ENCODE measurements at places on chromosomes 4 and X.

- DNase-seq: no peak
Measured at GRCh38 chr4:88481537-88481936, 24.6 kb downstream of the HERC5 start.

GRCh38 chr4:84672177-84672576, 89.2 kb downstream of the CDS1 start:
- DNase-seq: no peak

DNA sequence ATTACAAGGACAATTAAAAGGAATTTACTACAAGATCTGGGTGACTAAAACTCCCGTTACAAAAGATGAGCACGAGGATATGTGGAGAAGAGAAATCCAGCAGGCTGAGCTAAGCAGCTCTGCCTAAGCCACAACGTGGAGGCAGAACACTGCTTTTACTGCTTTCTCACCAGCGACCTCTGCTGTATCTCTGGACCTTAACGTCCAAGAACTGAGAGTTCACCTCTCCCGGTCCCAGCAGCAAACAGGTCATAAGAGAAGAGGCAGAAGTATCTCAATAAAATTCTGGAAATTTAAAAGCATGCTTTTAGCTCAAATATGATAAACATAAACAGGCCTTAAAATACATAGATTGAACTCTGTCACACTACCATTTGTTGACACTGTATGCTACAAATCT, 81.0 kb downstream of the ADGRA3 start:
- peak; percentile 36 for DNase-seq

DNA sequence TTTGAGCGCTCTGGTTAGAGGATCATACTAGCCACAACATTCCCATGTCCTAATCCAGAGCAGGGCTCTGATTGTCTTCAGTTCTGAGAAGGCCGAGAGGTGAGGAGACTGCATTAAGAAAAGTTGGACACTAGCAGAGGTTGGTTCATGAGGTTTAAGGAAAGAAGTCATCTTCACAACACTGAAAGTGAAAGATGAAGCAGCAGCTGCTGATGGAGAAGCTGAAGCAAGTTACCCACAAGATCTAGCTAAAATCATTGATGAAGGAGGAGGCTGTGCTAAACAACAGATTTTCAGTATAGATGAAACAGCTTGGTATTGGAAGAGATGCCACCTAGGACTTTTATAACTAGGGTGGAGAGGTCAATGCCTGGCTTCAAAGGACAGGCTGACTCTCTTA, 36.8 kb downstream of the RAP1GDS1 start:
- no peak for DNase-seq

GRCh38 chr4:55184600-55185523, 59.5 kb upstream of the KDR start:
- DNase-seq: peak; percentile 73

DNA sequence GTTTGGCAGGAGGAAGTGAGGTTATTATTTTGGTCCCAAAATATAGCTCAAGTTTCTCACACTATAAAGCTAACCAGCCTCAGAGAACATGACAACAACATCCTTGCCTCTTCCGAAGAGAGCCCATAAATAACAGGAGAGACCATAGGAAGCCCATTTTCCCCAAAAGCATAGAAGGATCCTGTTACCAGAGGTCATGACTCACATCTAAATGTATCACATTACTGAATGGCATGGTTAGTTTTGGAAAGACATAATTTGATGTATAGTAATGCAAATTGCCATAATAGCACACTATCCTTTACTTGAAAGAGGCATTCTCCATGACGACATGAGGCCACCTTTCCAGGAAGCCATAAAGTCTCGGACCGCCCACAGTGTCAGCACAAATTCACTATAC, 238.8 kb upstream of the GRIA3 start:
- DNase-seq: no peak

GRCh38 chr4:152115794-152116193, 355.0 kb upstream of the GATB start:
- no peak for DNase-seq

DNA sequence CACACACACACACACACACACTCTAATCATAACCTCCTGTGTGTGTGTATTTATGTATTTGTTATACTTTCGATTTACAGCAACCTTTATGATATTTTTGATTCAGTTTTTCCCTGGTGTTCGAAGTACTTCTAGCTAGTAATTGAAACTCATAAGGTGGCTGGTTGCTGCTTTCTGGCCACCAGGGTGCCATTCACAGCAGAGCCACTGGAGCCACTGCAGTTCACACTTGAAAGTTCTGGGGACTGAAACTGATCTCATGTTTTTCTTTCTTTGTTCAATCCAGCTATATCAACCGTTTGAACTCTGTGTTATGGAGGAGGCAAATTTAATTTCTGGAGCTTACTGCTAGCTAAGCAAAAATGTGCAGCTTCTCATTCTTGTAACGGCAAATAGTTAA, 419.4 kb downstream of the ADGRL3 start:
- no peak for DNase-seq
